Foreskin keratinocyte (primary cell): ENCODE measurements at places on chromosomes 3 and 15. TPM values are rescaled to one million over a fixed set of nuclear protein-coding genes. Genes with fewer than 3 reads are reported as not detected.

DNA sequence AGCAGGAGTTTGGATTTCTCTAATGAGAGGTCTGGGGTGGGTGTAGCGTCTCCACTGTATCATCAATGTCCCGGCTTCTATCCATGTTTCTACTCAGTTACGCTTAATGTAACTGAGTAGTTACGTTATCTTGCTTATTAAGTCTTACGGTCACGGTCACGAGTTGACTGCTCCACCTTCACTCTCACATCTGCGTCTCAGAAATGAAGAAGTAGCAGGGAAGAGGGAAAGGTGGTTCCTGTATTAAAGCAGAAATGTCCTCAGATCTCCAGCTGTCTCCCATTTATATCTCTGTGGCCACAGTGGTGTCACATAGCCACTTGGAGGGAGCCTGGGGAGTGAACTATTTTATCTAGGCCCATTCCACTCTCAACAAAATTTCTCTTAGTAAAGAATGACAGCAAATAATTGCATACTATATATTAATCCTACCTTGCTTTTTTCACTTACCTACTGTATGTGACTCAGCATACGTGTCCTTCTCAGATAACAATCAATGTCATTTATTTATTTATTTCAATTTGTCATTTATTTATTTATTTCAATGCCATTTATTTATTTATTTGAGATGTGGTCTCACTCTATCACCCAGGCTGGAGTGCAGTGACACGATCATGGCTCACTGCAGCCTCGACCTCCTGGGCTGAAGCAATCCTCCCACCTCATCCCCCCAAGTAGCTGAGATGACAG, 39.7 kb upstream of the RNU6-1 start:
- no peak for DNase-seq

DNA sequence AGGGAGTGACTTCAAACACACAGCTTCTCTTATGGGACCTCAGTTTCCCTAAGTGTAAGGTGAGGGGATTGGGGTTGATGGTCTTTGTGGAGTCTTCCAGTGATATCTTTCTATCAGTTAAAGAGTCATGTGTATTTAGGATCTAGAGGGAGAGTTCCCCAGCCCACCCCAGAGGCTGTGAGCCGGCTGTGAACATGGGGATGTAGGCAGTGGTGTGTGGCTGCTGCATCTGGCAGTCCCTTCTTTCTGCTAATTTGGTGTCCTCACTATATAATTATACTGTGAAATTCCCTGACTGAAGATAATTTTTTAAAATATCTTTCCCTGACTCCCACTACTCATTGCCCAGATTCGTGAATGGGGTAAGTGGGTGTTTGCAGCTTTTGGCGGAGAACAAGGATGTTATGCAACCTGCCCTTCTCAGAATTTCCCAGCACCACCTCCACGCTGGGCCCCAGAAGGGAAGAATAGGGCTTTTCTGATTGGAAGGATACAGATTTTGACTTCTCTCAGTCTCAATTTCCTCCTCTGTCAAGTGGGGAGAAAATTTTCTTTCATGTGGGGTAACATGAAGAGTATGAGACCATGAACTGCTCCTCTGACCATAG, 79.0 kb upstream of the RASGRF1 start:
- DNase-seq: no peak

DNA sequence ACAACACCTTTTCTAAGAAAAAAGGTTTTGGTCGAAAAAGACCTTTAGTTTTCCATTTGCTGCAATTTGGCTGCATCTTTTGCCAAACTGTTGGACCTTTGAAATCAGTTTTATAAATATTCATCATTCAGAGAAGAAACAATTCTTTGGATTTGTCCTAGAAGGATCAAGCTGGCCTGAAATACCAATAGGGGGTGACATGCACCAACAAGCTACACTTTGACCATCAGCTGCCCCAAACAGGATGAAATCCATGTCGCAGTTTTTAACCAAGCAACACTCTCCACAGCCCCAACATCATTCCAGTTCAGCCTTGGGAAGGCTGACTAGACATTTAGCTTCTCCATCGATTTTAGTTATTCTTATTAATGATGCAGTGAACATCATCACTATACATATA, 9.8 kb downstream of the RPL15 start:
- no peak for DNase-seq

DNA sequence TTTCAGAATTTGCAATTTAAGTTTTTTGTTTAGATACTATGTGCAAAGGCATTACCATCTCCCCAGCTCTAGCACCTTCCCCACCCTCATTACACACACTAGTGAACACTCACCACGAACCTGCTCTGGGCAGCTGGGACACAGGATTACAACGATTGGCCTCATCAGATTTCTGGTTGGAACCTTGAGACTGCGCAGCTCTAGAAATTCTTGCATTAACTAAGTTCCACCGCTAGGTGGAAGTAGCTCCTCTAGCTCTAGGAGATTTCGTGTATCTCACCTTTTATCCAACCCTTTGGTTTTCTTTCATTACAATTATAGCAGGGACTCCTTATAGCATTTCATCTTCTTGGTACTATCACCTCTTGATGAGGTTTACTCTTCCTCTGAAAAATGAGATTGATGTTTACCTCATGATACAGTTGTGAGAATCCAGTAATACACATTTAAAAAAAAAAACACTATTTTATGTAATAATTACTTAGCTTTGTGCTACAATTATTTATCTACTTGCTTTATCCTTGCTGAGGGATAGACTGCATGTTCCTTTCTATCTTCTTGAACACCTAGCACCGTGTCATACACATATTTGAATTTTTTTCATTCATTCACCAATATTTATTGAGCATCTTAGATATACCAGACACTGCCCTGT, 28.7 kb upstream of the PLOD2 start:
- DNase-seq: peak; percentile 23

DNA sequence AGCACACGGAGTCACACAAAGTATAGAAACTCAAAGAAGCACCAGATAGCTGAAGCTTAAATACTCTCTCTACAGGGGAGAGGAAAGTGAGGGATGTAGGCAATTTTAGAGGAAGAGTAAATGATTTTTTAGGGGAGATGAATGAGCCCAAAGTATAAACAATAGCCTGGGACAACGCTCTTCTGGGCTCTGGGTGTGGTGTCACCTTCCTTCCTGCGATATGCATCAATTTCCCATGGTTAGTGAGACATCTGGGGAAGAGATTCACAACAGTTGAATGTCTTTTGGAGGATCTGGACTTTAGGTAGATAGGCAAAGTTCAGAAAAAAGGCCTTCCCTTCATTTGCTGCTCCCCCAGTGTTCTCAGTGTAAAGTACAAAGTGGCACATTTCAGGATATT, 125.2 kb downstream of the EFHB start:
- no peak for DNase-seq

DNA sequence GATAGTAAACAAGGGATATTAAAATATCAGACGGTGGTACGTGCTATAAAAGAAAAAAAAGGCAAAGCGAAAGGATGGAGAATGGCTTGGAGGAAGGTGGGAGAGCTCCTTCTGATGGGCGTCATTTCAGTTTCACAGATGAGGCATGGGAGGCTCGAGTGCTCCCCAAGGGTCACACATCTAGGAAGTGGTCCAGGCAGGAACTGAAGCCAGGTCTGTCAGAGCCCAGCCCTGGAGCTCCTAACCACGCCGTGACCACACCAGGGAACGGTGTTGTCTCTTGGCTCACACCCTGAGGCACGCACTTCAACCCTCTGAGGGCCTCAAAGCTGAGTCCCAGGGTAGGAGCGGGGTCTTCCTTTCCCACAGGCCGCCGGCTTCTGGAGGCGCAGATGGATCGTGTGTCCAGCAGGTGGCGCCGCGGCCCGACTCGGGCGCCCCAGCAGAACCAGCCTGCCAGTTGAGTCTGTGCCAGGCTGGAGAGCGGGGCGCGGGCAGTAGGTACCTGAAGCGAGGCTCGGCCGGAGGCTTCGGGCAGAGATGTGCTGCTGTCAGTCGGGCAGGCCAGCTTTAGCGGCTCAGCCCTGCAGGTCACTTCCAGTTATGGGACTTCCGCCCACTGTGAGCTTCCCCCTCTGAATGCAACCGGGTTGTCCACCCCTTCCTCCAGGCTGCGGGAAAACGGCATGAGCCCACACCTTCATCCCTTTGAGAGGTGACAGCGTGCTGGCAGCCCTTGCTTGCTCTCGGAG, 68.1 kb downstream of the SLC6A1 start:
- no peak for DNase-seq

Gene CHRNB4
- 0.07 and 0.14 TPM in 2 replicates for total RNA-seq

Gene TMED3
- total RNA-seq: 97.3 and 102 TPM in 2 replicates

DNA sequence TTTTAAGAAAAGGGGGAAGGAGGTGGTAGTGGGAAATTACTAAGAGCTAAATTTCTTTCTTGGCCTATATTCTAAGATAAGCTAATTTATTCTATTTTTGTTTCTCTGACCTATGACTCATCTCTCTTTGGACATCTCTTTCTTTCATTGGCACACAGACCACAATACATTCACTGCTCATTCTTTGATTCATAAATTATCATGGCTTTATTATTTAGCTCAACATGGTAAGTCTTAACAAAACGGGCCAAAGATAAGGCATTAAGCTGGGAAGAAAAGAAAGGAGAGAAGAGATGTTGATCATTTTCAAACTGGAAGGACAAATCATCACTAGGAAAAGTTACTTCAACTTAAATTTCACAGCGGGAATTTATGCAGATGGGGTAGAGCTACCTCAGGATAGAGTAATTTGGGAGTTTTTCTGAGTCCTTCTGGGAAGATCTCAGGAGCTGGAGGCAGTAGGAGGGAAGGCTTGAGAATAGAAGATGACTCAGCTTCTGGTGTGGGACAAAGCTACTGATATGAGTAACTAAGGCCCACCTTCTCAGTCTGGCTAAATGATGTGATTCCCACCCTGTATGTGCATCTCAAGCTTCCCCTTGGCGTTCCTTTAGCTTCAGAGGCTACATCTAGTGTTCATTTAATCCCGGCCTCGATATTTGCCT, 7.5 kb upstream of the ALCAM start:
- DNase-seq: no peak

DNA sequence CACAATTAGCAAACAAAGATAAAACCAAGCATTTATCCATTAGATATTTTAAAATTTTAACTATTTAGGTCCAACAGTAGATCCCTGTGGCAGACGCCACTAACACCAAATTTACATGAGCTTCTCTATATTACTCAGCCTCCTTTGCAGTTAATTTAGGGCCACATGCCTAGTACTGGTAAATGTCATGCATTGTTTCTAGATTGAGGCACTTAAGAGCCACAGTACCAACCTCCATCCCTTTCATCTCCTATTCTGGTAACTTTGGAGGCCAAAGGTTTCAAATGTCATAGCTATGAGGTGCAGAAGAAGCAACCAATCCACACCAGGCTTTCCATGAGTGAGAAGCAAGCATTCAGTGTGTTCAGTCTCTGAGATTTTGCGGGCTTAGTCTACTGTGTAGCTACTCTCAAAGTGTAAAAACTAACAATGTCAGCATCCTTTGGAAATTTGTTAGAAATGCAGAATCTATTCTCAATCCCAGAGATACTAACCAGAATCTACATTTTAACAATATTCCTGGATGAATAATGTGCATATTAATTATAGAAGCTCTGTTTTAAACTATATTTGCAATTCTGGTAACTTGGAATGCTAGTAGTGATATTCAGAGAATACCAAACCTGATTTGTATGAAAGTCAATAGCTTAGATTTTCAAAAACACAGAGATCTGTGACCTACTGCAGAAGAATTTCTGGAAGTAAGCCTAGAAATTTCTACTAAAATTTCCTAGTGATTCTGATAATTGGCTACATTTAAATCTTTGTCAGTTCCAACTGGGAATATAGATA, 206.3 kb upstream of the CD96 start:
- DNase-seq: no peak

DNA sequence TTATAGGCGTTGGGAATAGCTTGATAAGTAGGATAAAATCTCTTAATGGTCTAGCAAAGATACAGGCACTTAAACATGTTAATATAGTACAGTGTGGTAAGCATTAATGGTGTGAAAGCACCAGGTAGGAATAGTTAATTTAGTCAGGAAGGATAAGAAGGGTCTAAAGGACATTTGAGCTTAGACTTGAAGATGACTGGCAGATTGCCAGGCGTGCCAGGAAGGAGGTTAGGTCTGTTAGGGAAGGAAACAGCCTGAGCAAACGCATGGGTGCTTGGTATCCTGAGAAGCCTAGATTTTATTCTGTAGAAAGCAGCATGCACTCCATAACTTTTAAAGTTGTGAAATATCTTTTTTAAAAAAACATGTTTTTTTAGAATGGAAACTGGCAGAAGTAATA, 17.7 kb downstream of the SEC62 start:
- no peak for DNase-seq

Gene SYNM
- 0.21 and 0.61 TPM in 2 replicates for total RNA-seq

- no peak for DNase-seq
These were observed 98.8 kb downstream of the SPRED1 start for GRCh38 chr15:38351466-38351865.

Gene SPINK8
- not detected in 2 replicates for total RNA-seq
